GM20000 (cell line): ENCODE measurements at places on chromosomes 2 and 18.
A peak's percentile ranks its signal among the peaks of the same experiment; 100 is the strongest.

GRCh38 chr2:86809481-86810121 is 18.9 kb upstream of the CD8A start:
- DNase-seq: no peak

GRCh38 chr2:36820942-36821605 is 124.6 kb downstream of the VIT start:
- DNase-seq: no peak

DNA sequence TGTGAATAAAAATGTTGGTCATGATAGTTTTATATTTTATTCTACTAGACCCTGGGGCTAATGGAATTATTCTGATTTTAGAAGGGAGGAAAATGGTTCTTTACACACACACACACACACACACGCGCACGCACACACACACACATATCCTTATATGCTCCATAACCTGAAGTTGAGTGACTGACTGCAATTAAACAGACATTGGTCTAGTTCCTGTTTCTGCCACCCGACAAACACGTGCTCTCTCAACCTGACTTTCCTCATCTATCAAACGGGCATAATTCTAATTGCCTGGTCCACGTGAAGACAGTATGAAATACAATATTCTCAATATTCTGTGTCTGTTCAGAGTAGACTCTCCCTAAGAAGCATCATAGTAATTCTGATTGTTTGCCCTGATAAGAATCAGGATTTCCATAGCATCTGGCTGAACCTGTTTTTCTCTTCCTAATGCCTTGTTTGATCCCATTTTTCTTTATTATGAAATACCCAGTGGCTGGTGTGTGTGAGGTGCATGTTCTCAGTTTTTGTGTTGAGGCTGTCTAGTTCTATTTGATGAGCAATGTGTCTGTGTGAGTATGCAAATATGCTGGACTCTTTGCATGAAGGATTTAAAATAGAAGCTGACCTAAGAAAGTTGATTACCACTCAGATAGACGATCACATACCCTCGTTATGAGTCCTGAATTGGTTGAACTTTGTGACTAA is 51.0 kb downstream of the SETBP1 start:
- peak; percentile 55 for DNase-seq

GRCh38 chr2:17538844-17539554 is 1.5 kb upstream of the VSNL1 start:
- peak; percentile 45 for DNase-seq

DNA sequence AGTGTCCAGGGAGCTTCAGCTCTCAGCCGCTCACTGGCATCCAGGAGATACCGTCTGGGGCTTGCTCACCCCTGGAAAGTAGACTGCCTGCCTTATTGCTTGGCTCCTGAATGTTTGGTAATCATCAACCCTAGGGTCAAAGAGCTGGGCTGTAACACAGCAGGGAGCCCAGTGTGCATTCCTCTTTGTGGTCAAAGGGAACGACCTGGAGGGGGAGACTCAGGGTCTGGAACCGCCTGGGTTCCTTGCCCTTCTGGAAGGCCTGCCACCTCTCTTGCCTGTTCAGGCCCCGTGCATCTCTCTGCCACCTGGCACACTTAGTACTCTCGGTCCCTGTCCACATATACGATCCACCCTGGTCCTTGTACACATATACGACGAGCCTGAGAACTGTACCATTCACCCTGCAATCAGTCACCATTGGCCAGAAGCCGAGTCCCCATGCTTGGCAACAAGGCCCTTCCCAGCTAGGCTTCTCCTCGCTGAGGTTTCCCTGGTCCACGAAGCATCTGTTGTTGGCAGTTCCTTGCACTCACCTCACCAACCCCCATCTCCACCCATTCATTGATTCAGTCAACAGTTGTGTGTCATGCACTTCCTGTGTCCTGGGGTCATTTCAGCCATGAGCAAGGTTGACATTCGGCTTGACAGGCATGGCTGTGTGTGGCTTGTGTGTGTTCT is at the start of gene NAT8:
TSS of gene NAT8 (minus strand) at position 85 of the 681 bp plus-strand sequence. CDS start 794 bp downstream, outside the sequence.
- DNase-seq: no peak

DNA sequence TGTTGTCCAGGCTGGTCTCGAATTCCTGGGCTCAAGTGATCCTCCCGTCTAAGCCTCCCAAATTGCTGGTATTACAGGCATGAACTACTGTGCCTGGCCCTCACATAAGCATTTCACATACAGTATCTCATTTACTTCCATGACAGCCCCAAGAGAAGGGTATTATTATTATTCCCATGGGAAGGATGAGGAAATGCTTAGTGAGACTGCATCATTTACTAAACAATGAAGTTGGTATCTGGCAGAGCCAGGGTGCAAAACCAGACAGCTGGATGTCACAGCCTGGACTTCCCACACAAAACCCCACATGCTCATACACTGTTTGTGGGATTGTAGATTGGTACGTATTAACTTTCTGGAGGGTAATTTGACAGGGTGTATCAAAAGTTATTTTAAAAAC is 29.9 kb downstream of the DAPL1 start:
- no peak for DNase-seq

- no peak for DNase-seq
Measured at GRCh38 chr2:67213677-67214402, 183.3 kb upstream of the ETAA1 start.

- no peak for DNase-seq
Measured at GRCh38 chr18:79784965-79785770, 12.6 kb upstream of the KCNG2 start.

DNA sequence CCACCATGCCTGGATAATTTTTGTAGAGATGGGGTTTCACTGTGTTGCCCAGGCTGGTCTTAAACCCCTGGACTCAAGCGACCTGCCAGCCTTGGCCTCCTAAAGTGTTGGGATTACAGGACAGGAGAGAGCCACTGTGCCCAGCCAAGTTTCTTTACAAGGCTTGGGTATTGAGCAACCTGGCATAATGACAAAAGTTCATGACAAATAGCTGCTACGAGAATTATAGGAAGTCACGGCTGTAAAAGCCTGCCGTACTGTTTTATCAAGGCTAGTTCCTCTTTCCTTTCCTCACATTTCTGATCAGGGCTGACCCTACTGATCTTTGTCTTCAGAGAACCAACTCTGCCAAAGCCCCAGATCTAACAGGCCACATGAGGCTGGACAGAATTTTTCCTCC is 490.4 kb upstream of the SPRED2 start:
- DNase-seq: no peak
